Aorta (tissue), 5 donors: ENCODE measurements at places on chromosomes 2 and 18. TPM values are rescaled to one million over a fixed set of nuclear protein-coding genes. Genes with fewer than 3 reads are reported as not detected.

The SERPINB12 gene
- not detected for total RNA-seq

The CD28 gene
- 7.4 TPM for total RNA-seq

The PSMA8 gene
- total RNA-seq: not detected

The SALL3 gene
- 0.06 TPM for total RNA-seq

The ELOA2 gene
- total RNA-seq: not detected
